CD4-positive, alpha-beta T cell treated with Interleukin-2 at 100 ng/mL for 4 hours (primary cell): ENCODE measurements at places on chromosomes 11 and 22.

GRCh38 chr11:69027704-69028372 is 14.8 kb upstream of the MRGPRF start:
- DNase-seq = no peak

DNA sequence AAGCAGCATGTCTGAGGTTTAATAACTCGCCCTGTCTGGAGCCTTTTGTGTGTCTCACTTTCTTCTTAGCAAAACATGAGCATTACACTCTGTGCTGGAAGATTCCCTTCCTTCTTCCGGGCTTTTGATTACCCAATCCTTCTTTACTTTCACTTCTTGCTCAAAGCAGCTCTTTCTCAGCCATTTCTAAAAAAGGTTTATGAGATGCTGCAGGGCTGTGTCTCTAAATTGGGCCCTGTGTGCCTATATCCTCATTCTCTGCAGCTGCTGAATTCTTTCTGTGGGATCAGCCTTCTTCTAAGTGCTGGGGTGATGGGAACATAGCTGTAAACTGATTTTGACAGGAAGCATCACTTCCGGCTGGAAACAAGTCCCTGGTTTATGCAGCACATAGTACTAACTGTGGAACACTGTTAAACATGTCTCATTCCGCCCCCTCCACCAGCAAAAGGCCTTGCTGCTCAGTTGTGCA is 71.8 kb downstream of the PIWIL4 start:
- DNase-seq = no peak

DNA sequence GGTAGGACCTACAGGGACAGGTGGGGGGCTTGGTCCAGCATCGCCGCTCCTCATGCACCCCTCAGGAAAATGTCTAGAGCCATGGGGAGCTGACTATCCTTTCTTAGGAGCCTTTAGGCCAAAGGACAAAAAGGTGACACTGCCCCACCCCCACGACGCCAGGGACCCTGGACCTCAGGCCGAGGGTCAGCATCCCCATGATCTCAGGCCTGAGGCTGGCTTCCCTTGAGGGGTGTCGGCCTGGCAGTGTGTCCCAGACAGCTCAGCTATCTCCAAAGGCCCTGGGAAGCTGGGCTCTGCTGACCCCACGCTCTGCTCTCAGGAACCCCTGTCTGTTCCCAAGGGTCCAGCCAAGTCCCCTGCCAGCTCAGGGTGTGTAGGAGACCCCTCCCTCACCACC is 16.3 kb downstream of the MRGPRG start:
- no peak for DNase-seq

DNA sequence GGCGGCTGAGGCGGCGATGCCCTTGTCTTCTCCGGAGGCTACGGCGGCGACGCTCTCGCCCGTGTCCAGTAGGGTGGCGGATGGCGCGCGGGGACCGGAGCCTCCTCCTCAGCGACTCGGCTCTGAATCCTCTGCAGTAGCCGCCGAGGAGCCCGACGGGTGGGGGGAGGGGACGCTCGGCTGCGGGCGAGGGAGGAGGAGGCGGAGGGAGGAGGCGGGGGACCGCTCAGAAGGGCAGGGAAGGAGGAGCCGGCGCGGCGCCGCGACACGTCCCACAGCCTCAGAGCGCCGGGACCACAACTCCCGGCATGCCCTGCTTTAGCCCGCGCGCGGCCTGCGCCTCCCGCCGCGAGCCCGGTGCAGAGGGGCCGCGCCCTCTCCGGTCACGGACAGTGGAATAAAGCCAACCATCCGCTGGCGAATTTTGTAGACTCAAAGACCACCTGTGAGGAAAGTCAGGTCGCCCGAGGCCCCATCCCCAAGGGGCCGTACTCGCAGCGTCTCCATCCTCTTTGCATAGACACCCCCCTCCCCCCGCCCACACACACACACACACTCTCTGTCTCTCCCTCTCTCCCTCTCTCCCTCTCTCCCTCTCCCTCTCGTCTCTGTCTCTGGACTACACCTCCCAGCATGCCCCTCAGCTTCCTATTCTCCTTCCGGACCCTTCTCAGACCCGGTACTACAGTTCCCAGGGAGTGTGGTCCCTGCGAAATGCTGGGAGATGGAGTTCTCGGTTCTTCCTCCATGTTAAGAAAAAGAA is at the start of gene FAM168A:
Gene FAM168A, minus strand, starts transcription at position 157 of the 763 bp plus-strand sequence. CDS start 129,638 bp downstream, outside the sequence.
- DNase-seq = peak; percentile 94

- DNase-seq = no peak
Observed at GRCh38 chr11:413120-414081, 1.4 kb downstream of the SIGIRR start.

DNA sequence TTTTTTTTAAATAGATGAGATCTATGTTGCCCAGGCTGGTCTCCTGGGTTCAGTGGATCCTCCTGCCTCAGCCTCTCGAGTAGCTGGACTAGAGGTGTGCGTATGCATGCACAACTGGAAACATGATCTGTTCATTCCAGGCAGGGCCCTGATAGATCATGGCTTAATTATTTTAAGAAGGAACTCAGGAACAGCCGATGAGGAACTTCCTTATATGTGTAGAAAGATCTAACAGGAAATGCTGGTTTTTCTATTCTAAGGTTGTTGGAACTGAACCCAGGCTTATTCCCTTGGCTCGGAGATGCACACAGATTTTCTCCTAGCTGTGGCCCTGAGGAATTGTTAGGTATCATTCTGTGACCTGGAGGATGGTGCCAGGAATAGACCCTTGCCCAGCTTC is 32.4 kb downstream of the SPECC1L start:
- DNase-seq = no peak

DNA sequence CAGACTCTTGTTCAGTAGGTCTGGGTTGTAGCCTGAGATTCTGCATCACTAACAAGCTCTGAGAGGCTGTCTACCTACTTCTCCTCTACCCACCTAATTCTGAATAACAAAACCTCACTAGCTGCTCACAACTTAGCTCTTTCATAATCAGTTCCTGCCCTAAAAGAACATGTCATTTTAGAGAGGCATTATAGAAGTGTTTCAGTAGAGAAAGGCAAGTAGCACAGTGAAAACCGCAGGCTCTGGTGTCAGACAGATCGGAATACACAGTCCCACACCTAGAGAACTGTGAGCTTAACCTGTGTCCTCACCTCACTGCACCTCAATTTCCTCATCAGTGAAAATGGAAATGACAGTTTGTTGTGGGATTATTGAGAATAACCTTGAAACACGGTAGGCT is 1337.6 kb upstream of the TENM4 start:
- no peak for DNase-seq

- no peak for DNase-seq
Observed at GRCh38 chr11:74687237-74688023, 43.8 kb downstream of the CHRDL2 start.

- DNase-seq = no peak
Observed at GRCh38 chr22:21829523-21829922, 37.9 kb downstream of the MAPK1 start.
